ENCODE measurements at places on chromosomes 16 and 17. TPM values are rescaled to one million over a fixed set of nuclear protein-coding genes. Genes with fewer than 3 reads are reported as not detected.

The SCO1 gene
- 34.4 TPM for total RNA-seq

The KRT20 gene
- total RNA-seq = 41.9 TPM

The TERB1 gene
- not detected for total RNA-seq

The KCNH6 gene
- total RNA-seq = 9.0 TPM

The GAS2L2 gene
- not detected for total RNA-seq

The MED1 gene
- total RNA-seq = 46.2 TPM

The CRHR1 gene
- 0.17 TPM for total RNA-seq

The CCDC200 gene
- total RNA-seq = not detected

The KRTAP4-3 gene
- total RNA-seq = not detected

DNA sequence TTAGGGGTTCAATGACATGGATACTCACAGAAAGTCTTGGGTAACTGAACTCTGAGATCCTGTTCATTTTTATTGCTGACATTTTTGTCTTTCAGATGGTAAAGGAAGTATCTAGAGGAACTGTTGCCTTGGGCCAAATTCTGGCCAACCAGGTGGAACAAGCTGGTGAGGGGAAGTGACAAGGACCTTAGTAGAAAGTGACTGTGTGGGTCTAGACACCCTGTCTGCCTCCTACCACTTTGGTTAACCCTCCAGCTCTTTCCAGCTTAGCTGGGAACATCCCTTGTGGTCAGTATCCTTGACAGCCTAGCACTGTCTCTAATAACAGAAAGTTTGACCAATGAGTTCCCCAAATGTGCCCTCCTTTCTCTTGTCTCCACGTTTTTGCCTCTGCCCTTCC, 28.8 kb upstream of the PRKCB start:
- no peak overlapping the region for H3K27ac ChIP-seq
- no peaks in the 10 kb centered on the region for H3K36me3 ChIP-seq
- no peak for DNase-seq
- peaks cover 28% of the 10 kb centered on the region for H3K27me3 ChIP-seq
- H3K4me1 ChIP-seq = no peaks in the 10 kb centered on the region

- no peak for DNase-seq
- H3K36me3 ChIP-seq = no peaks in the 10 kb centered on the region
- H3K27me3 ChIP-seq = peaks cover 3% of the 10 kb centered on the region
- H3K4me1 ChIP-seq = no peaks in the 10 kb centered on the region
- no peak overlapping the region for H3K4me3 ChIP-seq
- H3K27ac ChIP-seq = no peak overlapping the region
Observed at GRCh38 chr17:9229826-9230201, 208.5 kb downstream of the NTN1 start.

GRCh38 chr17:30996486-30996885, 25.6 kb downstream of the RNF135 start:
- H3K4me3 ChIP-seq = no peak overlapping the region
- DNase-seq = no peak
- H3K4me1 ChIP-seq = no peaks in the 10 kb centered on the region
- H3K27ac ChIP-seq = peak overlapping the region; percentile 36
- H3K27me3 ChIP-seq = no peaks in the 10 kb centered on the region
- peaks cover 28% of the 10 kb centered on the region for H3K36me3 ChIP-seq

GRCh38 chr17:75006653-75007052, 5.8 kb upstream of the MRPL58 start:
- H3K4me3 ChIP-seq = no peak overlapping the region
- H3K36me3 ChIP-seq = peaks cover 8% of the 10 kb centered on the region
- H3K27ac ChIP-seq = peak overlapping the region; percentile 46
- H3K27me3 ChIP-seq = no peaks in the 10 kb centered on the region
- DNase-seq = no peak

DNA sequence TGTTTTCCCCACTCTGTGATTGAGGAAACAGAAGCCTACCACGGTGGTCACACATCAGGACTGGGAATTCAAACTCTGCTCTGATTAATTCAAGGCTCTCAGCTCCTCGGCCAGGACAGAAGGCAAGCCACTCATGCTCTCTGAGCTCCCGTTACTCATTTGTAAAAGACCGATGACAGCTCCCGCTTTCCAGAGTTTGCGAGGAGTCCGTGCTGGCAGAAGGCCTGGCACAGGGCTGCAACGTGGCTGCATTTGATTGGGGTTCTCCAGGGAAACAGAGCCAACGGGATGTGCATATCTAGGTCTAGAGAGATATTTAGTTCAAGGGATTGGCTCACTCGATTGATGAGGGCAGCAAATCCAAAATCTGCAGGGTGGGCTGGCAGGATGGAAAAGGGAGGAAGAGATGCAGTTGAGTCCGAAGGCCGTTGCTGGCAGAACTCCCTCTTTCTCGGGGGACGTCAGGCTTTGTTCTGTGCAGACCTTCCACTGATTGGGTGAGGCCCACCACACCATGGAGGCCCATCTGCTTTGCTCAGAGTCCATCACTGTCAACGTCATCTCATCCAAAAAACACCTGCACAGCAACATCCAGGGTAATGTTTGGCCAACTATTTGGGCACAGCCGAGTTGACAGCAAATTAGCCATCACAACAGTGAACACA, 215.5 kb upstream of the RPL38 start:
- no peak overlapping the region for H3K4me3 ChIP-seq
- peaks cover 11% of the 10 kb centered on the region for H3K27me3 ChIP-seq
- no peaks in the 10 kb centered on the region for H3K36me3 ChIP-seq
- peaks cover 5% of the 10 kb centered on the region for H3K4me1 ChIP-seq
- DNase-seq = no peak
- H3K27ac ChIP-seq = no peak overlapping the region

- no peak overlapping the region for H3K27ac ChIP-seq
- no peak for DNase-seq
- peaks cover under 1% of the 10 kb centered on the region for H3K4me1 ChIP-seq
- no peaks in the 10 kb centered on the region for H3K36me3 ChIP-seq
- peaks cover 8% of the 10 kb centered on the region for H3K27me3 ChIP-seq
Observed at GRCh38 chr17:41455236-41455635, 11.9 kb downstream of the KRT32 start.

DNA sequence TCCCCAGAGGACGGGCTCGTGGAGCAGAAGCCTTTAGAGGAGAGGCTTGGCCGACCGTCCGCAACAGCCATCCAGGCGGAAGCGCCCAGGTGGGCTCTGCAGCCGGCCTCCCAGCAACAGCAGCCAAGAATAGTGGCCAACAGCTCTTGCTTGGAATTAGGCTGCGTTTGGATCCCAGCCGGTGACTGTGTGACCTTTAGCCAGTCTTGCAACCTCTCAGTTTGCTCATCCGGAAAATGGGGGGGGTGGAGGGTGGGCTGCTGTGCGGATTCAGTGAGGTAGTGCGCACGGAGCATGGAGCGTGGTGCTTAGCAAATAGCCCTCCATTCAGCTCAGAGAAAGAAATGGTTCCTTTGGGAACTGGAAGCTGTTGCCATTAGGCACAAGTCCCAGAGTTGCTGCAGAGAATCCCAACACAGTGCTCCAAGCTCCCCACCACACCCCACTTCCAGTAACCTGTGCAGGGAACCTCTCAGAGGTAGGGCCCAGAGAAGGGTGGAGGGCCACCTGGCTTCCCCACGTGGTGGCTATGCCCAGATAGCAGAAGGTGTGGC, 46.7 kb downstream of the RTN4RL1 start:
- DNase-seq = no peak
- no peak overlapping the region for H3K27ac ChIP-seq
- H3K36me3 ChIP-seq = no peaks in the 10 kb centered on the region
- peaks cover 10% of the 10 kb centered on the region for H3K4me1 ChIP-seq

DNA sequence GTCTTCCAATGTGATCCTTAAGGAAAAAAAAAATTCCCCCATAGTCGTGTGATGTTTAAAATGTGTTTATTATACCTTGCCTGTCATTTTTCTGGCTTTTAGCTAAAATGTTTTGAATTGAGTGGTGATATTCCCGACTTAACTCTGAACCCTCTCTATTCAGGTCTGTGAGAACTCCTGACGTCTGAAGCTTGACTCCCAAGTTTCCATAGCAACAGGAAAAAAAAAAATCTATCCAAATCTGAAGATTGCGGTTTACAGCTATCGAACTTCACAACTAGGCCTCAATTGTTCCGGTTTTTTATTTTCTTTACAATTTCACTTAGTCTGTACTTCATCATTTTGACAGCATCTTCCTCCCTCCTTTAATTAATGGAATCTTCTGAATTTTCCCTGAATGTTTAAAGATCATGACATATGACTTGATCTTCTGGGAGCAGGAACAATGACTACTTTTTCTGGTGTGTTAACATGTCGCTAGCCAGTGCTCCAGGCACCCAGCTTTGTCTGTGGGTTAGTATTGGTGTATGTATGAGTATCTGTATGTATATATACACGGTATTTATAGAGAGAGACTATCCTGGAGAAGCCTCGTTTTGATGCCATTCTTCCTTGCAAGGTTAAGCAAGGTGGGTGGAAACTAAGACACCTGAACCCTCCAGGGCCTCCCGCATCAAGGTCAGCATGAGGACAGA, 12.8 kb upstream of the HSBP1 start:
- H3K4me3 ChIP-seq = no peak overlapping the region
- peaks cover 8% of the 10 kb centered on the region for H3K4me1 ChIP-seq
- H3K36me3 ChIP-seq = no peaks in the 10 kb centered on the region
- no peaks in the 10 kb centered on the region for H3K27me3 ChIP-seq
- no peak for DNase-seq
- no peak overlapping the region for H3K27ac ChIP-seq

- peaks cover 16% of the 10 kb centered on the region for H3K36me3 ChIP-seq
- H3K27ac ChIP-seq = no peak overlapping the region
- no peak overlapping the region for H3K4me3 ChIP-seq
- no peak for DNase-seq
- peaks cover 10% of the 10 kb centered on the region for H3K4me1 ChIP-seq
Observed at GRCh38 chr17:63635787-63636186, 13.6 kb downstream of the MAP3K3 start.

DNA sequence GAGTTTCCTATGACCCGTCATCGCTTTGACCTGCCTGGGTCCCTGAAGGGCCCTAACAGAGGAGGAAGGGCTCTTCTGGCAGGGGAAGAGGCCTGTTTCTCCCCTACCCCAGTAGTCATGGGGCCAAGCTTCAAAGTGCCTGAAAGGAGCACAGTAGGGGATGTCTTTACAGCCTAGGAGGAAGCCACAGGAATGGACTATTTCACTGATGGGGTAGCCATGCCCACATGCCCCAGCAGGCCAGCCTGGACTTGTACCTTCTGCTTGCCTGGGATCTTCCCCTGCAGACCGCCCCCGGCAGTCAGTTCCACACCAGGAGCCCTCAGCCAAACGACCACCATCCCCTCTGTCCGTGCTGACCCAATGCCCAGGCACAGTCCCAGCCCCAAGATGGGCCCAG, 41.8 kb upstream of the PEMT start:
- H3K36me3 ChIP-seq = no peaks in the 10 kb centered on the region
- H3K27ac ChIP-seq = no peak overlapping the region
- peaks cover 4% of the 10 kb centered on the region for H3K4me1 ChIP-seq
- DNase-seq = no peak

GRCh38 chr16:58828901-58829545, 94.9 kb upstream of the GOT2 start:
- no peak for DNase-seq
- H3K27me3 ChIP-seq = peaks cover under 1% of the 10 kb centered on the region
- no peak overlapping the region for H3K4me3 ChIP-seq
- H3K27ac ChIP-seq = no peak overlapping the region
- no peaks in the 10 kb centered on the region for H3K36me3 ChIP-seq

DNA sequence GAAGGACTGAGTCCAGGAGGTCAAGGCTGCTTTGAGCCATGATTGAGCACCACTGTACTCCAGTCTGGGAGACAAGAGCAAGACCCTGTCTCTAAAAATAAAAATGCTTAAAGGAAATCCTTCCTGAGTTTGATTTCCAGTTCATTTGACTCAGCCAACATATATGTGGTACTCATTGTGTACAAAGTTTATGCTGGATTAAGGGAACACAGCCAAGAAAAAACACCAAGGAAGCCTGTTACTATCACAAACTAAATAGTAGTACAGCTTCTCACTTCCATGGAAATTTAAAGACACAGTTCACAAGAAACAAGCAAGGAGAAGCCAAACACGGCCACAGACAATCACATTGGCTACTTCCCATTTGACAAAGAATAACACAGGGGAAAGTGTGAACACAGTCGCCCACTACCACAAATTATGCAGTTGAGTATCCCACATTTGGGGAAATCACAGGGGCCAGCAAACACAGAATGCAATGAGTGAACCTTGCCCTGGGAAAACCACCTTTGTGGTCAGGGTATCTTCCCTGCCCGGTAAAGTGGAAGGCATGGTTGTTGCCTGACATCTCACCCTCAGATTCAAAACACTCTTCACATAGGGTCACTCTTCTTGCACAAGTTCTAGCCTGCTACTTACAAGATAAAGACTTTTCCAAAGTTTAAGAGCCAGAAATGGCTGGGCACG, 14.5 kb downstream of the TEX14 start:
- no peaks in the 10 kb centered on the region for H3K36me3 ChIP-seq
- H3K4me1 ChIP-seq = peaks cover 13% of the 10 kb centered on the region
- no peak for DNase-seq
- no peak overlapping the region for H3K4me3 ChIP-seq
- no peak overlapping the region for H3K27ac ChIP-seq

DNA sequence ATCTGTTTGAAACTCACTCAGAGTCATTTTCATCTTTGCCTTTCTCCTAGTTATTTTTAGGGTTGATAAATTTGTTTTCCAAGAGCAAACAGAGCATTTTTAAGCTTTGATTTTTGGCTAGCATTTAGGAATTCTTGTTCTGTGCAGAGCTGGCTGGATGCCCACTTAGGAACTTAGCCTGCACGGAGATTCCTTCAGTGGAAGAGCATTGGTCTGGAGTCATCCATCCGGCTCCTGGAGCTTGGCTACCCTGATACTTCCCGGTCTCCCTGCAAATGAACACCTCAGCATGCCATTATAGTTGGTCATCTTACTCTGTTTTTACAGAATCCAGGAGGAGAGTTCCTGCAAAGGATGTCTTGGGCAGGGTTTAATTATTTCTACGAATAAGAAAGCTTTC, 57.1 kb downstream of the SPECC1 start:
- DNase-seq = no peak
- no peak overlapping the region for H3K4me3 ChIP-seq
- H3K36me3 ChIP-seq = no peaks in the 10 kb centered on the region
- no peak overlapping the region for H3K27ac ChIP-seq
- peaks cover 4% of the 10 kb centered on the region for H3K4me1 ChIP-seq
- peaks cover 11% of the 10 kb centered on the region for H3K27me3 ChIP-seq

- no peaks in the 10 kb centered on the region for H3K36me3 ChIP-seq
- no peaks in the 10 kb centered on the region for H3K27me3 ChIP-seq
- H3K4me3 ChIP-seq = no peak overlapping the region
- no peaks in the 10 kb centered on the region for H3K4me1 ChIP-seq
- no peak for DNase-seq
- peak overlapping the region; percentile 85 for H3K27ac ChIP-seq
Observed at GRCh38 chr16:27174007-27174406, 29.3 kb upstream of the KDM8 start.

DNA sequence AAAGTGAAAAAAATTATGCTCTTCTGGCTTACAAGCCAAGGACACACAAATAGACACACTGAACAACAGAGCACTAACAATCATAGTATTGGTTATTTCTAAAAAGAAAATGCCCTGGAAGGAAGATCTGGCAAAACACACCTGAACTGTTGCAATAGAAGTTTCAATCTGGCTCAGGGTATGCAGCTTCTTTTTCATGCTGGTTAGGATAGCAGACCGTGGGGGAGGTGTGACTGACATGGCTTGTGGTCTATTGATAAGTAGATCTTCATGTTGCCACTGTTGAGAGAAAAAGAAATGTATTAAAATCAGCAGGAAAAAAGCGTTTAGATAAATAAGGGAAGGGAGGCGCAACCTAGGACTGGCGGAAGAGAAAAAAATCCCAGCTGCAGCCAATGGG, 26.5 kb upstream of the ARL6IP1 start:
- no peak for DNase-seq
- H3K27ac ChIP-seq = no peak overlapping the region
- H3K27me3 ChIP-seq = no peaks in the 10 kb centered on the region
- no peak overlapping the region for H3K4me3 ChIP-seq

All from type B pancreatic cell (in vitro differentiated cells).